ENCODE measurements at places on chromosomes 2 and 18. TPM values are rescaled to one million over a fixed set of nuclear protein-coding genes. Genes with fewer than 3 reads are reported as not detected.

OR6B2 gene
- not detected for total RNA-seq

MLPH gene
- total RNA-seq = 53.1 TPM

EHD3 gene
- 2.6 TPM for total RNA-seq

DNA sequence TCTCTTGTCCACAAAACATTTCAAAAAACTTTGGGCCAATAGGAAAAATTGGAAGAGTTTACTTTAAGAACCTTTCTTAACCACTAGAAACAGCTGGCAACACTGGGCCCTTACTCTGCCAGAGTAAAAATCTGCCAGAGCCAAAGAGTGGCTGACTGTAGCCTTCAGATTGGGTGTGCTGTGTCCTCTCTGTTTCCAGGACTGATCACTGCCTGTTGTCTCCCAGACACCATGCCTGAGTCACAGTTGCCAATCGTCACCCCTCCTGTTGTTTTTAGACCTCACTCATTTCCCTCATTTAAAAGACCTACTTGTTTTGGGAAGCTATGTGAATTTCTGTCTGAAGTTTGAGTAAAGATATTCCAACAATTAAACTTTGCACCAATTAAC, 159.1 kb downstream of the PPP1R1C start:
- peak; percentile 46 for DNase-seq

GRCh38 chr2:206693399-206694137, 24.6 kb downstream of the DYTN start:
- peak; percentile 46 for DNase-seq

GRCh38 chr2:20582600-20583221, 68.2 kb downstream of the HS1BP3 start:
- DNase-seq = no peak

DNA sequence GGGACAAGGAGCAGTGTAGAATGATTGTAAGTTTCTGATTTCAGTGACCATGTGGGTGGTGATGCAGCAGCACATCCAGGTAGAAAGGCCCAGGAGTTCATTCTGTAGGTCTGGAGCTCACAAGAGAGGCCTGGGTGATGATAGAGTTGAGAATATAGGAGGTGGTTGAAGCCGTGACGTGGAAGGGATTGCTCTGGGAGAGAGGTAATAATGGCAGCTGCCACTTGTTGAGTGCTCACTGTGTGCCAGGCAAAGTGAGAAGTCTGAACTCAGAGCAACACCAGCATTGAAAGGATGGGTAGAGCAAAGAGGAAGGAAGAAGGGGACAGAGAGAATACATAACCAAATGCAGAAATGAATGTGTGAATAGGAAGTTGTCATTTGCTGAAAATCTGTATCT, 3.3 kb downstream of the TTLL4 start:
- no peak for DNase-seq

GRCh38 chr2:121382744-121383143, 97.7 kb upstream of the TFCP2L1 start:
- no peak for DNase-seq

DNA sequence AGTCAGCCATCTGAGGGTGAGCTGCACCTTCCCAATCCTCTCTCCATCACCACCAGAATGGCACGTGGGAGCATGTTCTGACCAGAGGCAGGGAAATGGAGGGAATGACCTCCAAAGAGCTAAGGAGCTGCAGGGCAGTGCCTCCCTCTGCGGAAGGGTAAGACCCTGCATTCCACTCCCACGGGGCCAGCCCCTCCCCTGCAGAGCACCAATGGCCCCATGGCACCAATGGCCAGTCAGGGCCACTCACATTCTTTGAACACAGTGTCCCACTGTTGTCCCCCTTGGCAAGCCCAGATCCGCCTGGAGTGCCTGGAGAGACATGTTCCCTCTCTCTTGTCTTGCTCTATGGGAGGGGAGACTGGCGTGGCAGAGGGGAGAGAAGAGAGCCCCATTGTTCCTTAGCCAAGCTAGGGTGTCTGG, 164.4 kb downstream of the TNS1 start:
- DNase-seq = no peak

- DNase-seq = no peak
Measured at GRCh38 chr2:102029405-102029804, 37.6 kb downstream of the IL1R2 start.

ALPG gene
- not detected for total RNA-seq

GRCh38 chr18:63928331-63928730, 20.6 kb downstream of the SERPINB10 start:
- DNase-seq = no peak

DNA sequence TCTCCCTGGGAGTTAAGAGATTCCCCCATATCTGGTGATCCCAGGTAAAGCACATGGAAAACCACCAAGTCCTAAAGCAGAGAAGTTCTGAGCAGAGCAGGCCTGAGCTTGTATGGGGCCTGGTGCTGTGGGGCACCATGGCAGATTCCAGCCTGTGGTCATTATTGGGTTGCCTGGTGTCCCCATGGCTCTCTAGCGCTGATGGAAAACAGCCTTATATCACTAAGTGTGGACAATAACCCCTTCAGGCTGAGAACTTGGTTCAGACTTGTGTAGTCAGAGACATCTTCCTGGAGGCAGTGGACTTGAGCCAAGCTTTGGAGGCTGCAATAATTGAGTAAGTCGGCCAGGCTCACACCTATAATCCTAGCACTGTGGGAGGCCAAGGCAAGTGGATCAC, 96.8 kb downstream of the MCFD2 start:
- DNase-seq = no peak

DNA sequence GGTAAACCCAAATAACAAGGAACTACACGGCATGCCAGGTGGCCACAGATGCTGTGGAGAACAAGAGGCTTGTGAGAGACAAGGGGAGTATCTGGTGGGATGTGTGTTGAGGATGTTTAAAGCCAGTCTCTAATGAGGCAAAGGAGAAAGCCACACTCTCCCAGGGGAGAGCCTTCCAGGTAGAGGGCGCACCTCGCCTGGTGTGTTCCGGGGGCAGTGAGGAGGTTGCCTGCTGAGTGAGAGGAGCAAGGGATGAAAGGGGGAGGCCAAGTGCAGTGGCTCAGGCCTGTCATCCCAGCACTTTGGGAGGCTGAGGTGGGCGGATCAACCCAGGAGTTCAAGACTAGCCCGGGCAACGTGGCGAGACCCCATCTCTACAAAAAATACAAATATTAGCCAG, 16.2 kb downstream of the SAG start:
- DNase-seq = no peak

DNA sequence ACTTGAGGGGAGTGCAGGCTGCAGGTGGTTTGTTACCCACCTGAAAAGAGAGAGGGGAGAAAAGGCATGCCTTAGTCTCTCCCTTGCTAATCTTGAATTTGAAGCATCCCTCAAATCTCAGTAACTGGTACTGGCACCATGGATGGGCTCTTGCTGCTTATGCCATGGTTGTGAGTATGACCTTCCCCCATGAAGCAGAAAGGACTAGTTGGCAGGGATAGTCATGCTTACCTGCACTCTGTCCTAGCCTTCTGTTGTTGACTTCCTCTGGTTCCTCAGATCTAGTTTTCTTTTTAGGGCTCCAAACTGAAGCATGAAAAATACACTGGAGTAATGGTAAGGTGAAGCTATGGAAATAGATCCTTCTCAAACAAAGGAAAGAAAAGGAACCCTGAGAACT, 191.2 kb downstream of the SPAG16 start:
- no peak for DNase-seq

- DNase-seq = peak; percentile 46
Measured at GRCh38 chr2:103132536-103133217, 370.8 kb downstream of the TMEM182 start.

GRCh38 chr18:71374294-71375000, 1085.6 kb downstream of the SOCS6 start:
- no peak for DNase-seq

DNA sequence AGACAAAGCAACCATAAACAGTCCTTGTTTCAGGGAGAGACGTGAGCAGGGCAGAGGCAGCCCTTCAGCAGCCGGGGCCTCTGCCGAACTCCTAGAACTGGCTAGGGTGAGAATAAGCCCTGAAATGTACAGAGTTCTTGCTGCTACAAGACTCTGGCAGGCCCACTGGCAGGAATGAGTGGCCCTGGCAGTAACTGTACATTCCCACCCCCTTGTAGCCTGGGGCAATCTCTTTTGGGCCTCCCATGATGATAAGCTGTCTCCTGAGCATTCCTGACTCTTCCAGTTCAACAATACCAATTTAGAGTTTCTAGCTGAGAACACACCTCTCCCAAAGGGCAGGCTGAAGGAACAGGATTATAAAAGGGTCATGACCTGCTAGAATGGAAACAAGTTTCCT, 54.3 kb downstream of the HAUS1 start:
- peak; percentile 27 for DNase-seq

GRCh38 chr2:205053827-205054410, 508.6 kb downstream of the PARD3B start:
- DNase-seq = no peak

- DNase-seq = no peak
Measured at GRCh38 chr18:12857991-12858544, 26.0 kb downstream of the PTPN2 start.

Data from Daoy (cell line).